ENCODE measurements at places on chromosomes 16 and 17. TPM values are rescaled to one million over a fixed set of nuclear protein-coding genes. Genes with fewer than 3 reads are reported as not detected.

SYNGR3 gene
- 5.1 TPM for total RNA-seq

TNP2 gene
- total RNA-seq = not detected

SPNS3 gene
- not detected for total RNA-seq

FBXO39 gene
- total RNA-seq = 2.3 TPM

GNGT2 gene
- not detected for total RNA-seq

DYNLRB2 gene
- 2.3 TPM for total RNA-seq

ICAM2 gene
- 51.0 TPM for total RNA-seq

OR1F1 gene
- total RNA-seq = not detected

KRT37 gene
- total RNA-seq = not detected

DNA sequence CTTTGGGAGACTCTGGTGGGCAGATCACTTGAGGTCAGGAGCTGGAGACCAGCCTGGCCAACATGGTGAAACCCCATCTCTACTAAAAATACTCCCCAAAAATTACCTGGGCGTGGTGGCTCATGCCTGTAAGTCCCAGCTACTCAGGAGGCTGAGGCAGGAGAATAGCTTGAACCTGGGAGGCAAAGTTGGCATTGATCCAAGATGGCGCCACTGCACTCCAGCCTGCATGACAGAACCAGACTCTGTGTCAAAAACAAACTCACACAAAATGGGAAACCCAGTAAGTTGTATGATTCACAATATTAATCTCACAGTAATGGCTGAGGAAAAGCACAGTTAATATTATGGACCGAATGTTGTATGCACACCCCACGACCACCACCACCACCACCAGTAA is 24.3 kb downstream of the WSB1 start:
- ATAC-seq = no peak

- no peak for ATAC-seq
These were observed 29.4 kb downstream of the PPM1E start for GRCh38 chr17:58785097-58785496.

GRCh38 chr17:17519886-17520285 is 23.7 kb upstream of the RASD1 start:
- ATAC-seq = no peak

DNA sequence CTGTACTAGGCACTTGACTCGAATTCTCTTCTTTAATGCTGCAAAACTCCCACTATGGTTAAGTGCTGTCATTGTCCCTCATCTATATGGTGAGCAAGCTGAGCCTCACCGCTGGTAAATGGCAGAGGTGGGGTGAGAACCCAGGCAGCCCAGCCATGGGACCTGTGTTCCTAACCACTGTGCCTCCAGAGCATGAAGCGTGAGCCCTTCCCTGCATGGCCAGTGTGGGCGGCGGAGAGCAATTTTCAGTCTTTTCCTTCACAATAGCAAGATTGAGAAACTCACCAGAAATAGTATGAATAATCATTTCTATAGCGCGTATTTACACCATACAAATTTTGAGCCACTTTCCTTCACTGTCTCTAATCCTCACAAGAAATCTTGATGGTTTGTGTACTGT is 9.2 kb downstream of the BFAR start:
- no peak for ATAC-seq

DNA sequence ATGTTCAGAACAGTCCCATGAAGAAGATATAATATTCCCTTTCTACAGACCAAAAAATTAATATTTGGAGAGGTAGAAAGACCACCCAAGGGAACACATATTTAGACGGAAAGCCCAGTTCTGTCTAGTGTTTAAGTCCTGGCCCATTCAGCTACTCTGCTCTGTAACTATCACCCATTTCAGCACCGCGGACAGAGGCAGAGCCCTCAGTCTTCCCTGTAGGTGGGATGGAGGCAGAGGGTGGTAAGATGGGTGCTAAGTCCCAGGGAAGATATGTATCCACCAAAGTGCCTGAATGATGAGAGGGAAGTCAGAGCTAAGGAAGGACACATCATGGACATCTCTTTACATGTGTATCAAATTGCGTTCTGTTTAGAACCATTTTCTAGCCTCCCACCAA is 27.8 kb upstream of the C16orf78 start:
- no peak for ATAC-seq

GRCh38 chr17:30805944-30806456 is 18.5 kb downstream of the CRLF3 start:
- ATAC-seq = no peak

GRCh38 chr16:79754081-79754480 is 153.5 kb upstream of the MAF start:
- no peak for ATAC-seq

GRCh38 chr16:57203451-57203850 is 17.3 kb downstream of the RSPRY1 start:
- ATAC-seq = no peak

DNA sequence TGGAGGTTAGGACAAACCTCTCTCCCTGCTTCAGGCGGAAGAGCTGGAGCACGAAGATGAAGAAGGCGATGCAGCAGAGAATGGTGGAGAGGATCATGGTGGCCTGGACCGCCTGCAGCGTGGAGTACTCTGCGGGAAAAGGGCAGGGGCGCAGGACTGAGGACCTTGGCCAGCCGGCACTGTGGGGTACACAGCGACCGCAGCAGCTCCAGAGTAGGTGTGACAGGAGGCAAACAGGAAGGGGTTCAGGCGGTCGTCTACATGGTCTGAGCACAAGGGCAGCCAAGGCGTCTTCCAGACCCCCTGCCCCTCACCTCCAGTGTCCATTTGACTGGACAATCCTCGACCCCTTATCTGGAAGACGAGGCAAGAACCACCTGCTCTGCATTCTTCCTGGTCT is 42.5 kb downstream of the EMP2 start:
- ATAC-seq = no peak

- ATAC-seq = no peak
These were observed 23.7 kb downstream of the COX11 start for GRCh38 chr17:54944796-54945195.

DNA sequence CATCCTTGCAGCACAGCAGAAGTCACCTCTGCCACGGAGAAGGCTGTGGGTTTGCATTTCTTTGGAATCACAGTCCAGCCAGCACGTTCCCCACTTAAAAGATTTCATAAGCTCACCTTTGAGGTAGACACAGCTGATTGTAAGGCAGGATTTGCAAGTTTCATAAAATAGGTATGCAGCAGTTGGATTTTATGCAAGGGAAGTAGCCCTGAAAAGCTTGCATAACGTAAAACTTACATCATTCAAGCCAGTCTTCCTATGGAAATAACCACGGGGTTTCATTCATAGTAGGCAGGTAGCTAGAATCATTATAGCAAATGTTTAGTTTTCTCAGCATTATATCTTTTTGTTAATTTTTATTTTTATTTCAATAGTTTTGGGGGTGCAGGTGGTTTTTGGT is 49.8 kb upstream of the ARHGAP44 start:
- ATAC-seq = no peak

DNA sequence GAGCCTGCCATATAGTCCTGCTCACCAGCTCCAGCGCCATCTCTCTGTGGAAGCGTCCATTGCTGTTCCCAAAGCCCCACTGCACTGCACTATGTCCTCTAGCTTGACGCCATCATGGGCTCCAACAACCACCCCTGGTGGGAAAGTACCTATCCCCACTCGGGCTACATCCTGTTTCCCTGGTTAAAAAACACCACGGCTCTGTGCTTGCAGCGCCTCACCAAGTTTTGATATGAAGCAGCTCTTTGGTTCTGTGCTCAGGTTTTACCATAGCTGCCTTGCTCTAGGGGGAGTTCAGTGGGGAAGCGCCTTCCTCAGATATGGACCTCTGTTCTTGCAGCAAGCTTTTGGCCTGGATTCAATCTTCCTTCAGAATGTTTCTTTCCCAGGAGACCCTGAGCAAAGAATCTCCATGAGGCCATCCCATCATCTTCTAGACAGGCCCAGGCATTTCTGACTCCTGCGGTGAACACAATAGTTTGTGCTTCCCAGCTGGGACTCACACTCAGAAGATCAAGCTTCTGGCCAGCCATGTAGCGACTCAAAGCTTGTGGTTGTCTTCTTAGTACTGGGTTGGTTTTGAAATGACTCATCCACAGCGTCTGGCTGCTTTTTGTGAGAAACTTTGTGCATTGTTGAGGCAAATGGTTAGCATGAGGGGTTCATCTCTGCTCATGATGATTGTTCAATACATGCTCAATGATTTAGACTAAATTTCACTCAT is 39.5 kb downstream of the DYNLRB2 start:
- no peak for ATAC-seq
